ENCODE measurements at places on chromosomes 1 and 21.
A peak's percentile ranks its signal among the peaks of the same experiment; 100 is the strongest.

- no peak for DNase-seq
These were observed 118.5 kb upstream of the C1orf174 start for GRCh38 chr1:4018466-4019146.

DNA sequence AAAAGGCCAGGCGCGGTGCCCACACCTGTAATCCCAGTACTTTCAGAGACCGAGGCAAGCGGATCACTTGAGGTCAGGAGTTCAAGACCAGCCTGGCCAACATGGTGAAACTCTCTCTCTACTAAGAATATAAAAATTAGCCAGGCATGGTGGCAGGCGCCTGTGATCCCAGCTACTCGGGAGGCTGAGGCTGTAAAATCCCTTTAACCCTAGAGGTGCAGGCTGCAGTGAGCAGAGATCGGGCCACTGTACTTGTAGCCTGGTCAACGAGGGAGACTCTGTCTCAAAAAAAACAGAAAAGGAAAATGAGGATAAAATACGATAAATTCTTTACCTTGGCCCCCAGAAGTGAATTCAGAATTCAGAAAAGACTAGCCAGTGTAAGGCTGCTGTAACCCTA, 1.6 kb downstream of the TMEM50B start:
- DNase-seq: no peak

GRCh38 chr1:107195476-107195875, 54.6 kb downstream of the NTNG1 start:
- no peak for DNase-seq

DNA sequence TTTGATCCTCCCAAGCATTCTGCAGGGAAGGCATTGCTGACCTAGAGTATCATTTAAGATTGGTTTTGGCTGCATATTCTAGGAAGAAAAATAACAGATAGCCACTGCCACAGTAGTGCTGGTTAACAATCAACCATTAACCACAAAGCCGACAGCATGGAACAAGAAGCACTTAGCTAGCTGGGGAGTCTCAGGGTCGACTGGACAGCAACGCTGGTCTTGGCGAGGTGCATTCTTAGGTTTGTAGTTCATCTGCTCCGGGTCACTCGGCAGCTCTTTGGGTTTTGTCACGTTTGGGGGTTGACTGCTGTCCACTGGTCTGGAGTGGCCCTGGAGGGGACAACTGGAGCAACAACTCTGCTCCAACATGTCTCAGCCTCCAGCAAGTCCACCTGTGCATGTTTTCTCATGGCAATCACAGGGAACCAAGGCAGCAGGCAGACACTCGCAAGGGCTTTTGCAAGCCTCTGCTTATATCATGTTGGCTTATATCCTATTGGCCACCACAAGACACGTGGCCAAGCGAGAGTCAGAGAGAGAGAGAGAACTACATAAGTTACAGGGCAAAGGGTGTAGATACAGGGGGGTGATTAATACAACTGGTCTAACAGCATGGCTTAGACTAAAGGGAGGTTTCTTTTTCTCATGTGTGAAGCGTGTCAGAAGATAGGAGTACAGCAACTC, 99.5 kb downstream of the LACTBL1 start:
- DNase-seq: no peak

DNA sequence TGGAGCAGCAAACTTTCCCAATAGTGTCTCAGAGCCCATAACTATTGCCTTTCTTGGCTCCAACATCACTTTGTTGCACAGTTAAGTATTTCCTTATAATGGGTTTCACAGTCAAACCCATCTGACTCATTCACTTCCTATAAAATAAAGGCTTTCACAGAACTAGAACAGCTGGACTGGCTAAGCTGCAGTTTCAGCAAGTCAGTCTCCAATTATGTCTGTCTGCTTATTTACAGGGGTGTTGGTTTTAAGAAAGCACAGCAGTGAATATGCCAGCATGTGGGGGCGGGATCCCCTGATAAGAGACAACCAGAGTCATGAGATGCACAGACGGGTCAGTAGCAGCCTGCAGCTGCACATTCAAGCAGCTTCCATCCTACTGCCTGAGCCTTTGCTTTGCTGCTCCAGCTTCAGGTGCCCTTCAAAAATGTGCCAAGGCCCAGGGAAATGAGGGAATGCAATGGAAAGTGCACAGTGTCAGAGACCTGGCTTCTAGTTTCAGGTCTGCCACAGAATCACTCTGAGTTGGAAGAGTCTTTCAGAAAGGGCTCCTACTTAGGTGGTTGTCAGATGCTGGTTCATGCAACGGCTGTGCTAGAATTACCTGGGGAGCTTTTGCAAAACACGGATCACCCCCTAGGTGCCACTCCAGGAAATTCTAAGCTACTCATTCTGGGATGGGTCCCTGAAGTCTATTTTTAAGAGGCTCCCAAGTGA, 24.8 kb downstream of the RNF19B start:
- DNase-seq: peak; percentile 58

GRCh38 chr21:28642891-28643290, 349.8 kb downstream of the LTN1 start:
- no peak for DNase-seq

DNA sequence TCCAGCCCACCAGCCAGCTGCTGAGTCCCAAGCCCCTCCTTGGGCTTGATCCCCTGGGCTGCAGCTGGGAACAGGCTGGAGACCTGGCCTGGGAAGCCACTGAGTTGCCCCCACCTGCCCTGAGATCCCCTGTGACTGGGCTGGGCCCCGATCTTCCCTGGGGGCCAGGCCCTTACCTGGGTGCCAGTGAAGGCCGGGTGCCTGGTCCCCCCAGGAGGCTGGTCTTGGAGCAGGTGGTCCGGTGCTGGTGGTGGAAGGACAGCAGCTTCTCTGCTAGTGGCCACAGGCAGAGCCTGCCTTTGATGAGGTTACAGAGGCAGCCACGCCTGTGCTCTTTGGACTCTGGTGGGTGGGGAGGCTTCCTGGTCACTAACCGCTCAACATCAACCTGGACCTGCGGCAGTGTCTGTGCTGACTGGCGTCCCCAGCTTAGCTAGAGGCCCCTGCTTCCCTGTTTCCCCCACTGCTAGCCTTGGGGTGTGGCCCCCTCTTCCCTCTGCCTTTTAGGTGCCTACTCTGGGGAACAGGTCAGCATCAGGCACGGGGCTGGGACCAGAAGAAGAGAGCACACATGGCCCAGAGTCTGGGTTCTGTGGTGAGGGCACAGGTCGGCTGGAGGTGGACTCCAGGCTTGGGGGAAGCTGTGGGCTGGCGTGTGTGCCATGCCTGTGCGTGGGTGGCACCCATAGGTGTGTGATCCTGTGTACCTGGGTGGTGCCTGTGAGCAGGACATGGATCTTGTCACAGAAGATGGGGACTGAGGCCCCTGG, at the start of gene EPS8L3:
Gene EPS8L3, minus strand, starts transcription at position 278 of the 770 bp plus-strand sequence. CDS start 2,174 bp downstream, outside the sequence.
- no peak for DNase-seq

GRCh38 chr1:172473302-172473701, 29.4 kb upstream of the PIGC start:
- DNase-seq: no peak

Measured in AG09319 (cell line).